Neuronal stem cell (in vitro differentiated cells): ENCODE measurements at places on chromosomes 1 and 21.

- no peak for DNase-seq
These were observed 38.2 kb upstream of the ZNF124 start for GRCh38 chr1:247210062-247210375.

- DNase-seq = no peak
These were observed 370.0 kb downstream of the HHAT start for GRCh38 chr1:210698661-210699060.

GRCh38 chr1:185634704-185635103 lies 99.5 kb upstream of the HMCN1 start:
- no peak for DNase-seq

GRCh38 chr1:228190182-228190581 lies 17.7 kb upstream of the OBSCN start:
- DNase-seq = no peak

DNA sequence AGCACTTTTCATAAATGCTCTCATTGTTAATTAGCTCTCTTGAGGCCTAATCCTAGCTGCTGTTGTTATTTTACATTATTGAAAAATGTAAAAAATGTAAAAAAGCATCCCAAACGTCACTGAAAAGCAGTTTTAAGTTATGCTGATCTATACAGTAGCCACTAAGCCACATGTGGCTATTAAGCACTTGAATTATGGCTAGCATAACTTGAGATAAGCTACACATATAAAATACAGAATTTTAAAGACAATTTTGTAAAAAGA lies 18.4 kb upstream of the DNASE2B start:
- DNase-seq = no peak

GRCh38 chr1:232335261-232335660 lies 294.7 kb downstream of the SIPA1L2 start:
- no peak for DNase-seq

DNA sequence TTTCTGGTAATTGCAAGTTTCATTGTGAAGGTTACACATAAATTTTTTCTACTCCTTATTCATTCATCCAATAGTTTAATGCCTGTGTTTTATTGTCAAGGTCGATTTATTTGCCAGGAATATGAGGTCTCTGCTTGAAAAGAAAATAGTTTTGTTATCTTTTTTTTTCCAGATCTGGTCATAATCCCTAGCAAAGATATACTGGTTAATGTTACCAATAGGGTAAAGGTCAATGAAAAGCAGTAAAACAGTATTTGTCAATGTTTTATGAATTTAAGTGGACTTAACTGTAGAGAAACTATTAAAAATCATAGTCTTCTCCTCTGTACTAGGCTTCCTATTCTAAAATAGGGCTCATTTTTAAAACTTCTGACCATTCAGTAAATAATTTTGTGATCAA lies 8.1 kb upstream of the FMO3 start:
- no peak for DNase-seq

DNA sequence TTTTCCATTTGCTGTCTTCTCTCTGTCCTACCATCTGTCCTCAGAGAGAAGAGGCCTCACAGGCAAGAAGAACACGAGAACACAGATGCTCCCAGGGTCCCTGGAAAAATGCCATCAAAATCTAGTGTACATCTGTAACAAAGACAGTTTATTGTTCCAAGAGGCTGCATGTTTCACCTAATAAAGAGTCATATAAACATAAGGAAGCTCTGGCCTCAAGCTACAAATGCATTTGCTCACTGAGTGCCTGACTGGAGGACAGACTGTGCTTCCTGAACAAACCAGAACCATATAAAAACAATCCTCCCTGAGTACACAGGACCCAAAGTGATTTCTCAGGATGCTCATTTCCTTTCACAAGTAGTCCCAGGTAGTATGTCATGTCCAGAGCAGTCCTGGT lies 76.3 kb upstream of the SLC44A3 start:
- DNase-seq = no peak

DNA sequence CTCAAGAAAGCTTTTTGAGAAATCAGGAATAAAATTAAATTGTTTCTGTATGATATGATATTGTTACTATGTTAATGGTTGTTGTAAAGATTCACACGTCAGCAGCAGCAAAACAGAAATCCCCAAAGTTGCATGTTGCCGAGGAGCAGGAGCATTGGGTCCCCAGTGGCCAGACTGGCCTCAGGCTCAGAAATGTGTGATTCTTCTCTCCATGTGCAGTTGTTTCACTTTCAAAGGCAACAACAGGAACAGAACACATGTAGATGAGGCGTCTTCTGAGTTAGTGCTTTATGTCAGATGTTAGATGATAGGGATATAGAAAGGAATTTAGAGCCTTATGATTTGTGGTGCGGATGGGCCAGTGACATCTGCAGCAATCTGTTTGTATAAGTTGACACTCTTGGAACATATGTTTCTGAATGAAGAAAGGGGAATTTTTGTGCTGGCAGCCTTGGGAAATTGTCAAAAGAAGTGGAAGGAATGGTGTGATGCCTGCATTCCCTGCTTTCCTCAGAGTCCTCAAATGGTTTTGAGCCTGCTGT lies 2.1 kb upstream of the TTLL7 start:
- no peak for DNase-seq

GRCh38 chr1:165898837-165899236 lies 71.4 kb downstream of the UCK2 start:
- DNase-seq = no peak

DNA sequence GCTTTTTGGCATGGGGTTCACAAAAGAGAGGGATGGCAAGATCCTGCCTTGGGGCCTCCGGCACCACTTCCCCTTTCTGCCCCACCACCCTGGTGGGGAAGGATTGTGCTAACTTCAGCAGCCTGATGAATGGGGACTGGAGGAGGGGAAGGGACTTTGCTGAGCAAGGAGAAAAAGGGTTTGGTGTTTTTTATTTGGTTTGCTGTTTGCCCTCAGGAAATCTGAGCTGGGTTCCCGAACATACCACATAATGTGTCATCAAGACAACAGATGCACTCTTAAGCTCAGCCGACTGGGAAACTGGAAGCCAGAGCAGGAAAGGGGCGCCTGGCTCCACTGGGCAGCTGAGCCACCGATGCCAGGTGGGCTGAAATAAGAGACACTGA lies 19.8 kb downstream of the OLFML2B start:
- DNase-seq = no peak

- no peak for DNase-seq
These were observed 64.6 kb downstream of the WNT9A start for GRCh38 chr1:227883073-227883520.

DNA sequence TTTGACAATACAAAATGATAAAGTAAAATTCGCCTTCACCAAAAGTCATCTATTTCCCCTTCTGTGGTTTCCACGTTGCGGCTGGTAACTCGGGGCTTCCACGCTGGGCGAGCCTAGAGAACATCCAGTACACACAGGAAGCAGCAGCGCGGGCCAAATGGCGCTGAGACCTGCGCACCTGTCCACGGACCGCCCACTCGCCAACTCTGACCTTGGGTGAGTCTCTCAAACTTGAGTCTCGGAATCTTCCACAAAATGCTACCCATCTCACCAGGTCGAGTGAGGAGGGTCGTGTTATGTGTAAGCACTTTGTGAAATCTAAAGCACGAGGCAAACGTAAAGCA lies 820 bp upstream of the TTF2 start:
- DNase-seq = no peak

DNA sequence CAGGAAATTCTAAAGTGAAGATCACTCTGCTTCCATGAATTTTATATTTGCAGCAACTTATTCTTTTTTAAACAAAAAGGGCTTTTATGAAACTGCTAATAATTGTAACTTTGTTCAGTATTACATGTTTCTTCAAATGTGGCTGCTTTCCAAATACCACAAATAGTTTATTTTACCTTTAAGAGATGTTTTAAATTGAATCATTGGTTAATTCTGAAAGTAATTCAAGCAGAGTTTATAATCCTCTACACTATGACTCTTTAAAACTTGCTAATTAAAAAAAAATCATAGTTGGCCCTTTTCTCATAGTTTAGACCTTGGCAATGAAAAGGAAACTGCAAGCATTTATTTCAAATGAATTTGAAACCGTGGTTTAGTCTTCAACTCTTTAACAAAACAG lies 59.6 kb downstream of the SDCCAG8 start:
- DNase-seq = no peak

GRCh38 chr1:84426376-84426775 lies 28.1 kb downstream of the DNASE2B start:
- no peak for DNase-seq

GRCh38 chr1:226366290-226366689 lies 41.6 kb downstream of the PARP1 start:
- DNase-seq = no peak

DNA sequence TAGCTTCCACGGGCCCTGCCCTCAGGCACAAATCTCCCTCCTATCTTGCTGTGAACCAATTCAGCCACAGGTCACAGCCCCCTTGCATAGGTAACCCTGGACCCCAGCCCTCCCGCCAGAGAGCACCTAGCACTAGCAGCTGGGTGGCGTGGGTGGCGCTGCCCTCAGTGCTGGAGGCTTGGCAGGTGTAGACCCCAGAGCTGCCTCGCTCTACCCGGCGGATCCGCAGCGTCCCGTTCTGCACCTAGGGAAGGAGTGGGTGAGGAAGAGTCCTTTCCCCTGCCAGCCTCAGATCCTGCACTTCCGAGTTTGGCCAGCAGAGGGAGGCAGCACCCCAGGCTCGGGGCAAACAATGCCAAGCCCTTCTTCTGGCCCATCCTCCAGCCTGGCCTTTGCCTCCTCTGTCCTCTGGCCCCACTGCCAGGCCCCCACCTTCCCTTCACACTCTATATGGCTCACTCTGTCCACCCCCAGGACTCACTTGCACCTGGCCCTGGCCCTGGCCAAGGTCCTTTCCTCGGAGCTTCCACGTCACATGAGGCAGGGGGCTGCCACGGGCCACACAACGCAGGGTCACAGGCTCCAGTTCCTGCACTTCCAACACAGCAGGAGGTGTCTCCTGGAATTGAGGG lies 9.0 kb downstream of the IGSF9 start:
- DNase-seq = peak; percentile 72

DNA sequence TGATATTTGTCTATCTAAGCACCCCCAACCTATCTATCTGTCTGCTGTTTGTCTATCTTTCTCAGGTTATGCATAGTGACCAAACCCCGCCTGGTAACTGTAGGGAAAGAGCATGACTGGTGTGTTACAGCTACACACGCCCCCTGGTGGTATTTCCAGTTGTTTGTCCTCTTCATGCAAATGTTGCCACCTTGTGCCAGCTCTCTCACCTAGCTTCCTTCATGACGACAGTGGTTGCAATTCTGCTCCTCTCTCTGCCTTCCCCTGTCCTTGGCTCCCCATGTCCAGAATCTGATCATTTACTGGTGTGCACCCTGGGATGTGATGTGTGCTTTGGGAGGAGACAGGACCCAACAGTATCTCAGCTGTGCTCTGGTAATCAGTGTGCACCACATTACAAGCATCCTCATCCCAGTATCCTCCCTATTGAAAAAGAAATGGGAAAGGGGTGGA lies 8.1 kb upstream of the INKA2 start:
- no peak for DNase-seq

- no peak for DNase-seq
These were observed 20.6 kb upstream of the ELOA start for GRCh38 chr1:23722652-23723051.

DNA sequence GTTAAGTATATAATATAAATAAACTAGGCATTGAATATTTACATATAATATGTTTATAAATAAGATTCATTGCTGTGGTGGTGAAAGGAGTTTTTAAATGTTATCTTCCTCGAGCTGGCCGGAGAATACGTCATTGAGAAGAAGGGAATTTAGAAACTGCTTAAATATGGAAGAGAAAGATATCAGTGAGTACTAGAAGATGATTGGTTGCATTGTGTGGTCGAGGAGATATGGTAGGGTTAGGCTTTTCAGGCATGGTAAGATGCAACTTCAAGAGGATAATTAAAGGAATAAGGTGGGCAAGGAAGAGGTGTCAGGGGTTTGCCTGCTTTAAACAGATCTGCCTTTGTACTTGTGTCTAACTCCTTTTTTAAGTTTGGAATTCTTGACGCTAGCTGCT lies 73.5 kb downstream of the RPS6KC1 start:
- no peak for DNase-seq

- DNase-seq = no peak
These were observed 14.5 kb upstream of the C4BPB start for GRCh38 chr1:207073906-207074820.

DNA sequence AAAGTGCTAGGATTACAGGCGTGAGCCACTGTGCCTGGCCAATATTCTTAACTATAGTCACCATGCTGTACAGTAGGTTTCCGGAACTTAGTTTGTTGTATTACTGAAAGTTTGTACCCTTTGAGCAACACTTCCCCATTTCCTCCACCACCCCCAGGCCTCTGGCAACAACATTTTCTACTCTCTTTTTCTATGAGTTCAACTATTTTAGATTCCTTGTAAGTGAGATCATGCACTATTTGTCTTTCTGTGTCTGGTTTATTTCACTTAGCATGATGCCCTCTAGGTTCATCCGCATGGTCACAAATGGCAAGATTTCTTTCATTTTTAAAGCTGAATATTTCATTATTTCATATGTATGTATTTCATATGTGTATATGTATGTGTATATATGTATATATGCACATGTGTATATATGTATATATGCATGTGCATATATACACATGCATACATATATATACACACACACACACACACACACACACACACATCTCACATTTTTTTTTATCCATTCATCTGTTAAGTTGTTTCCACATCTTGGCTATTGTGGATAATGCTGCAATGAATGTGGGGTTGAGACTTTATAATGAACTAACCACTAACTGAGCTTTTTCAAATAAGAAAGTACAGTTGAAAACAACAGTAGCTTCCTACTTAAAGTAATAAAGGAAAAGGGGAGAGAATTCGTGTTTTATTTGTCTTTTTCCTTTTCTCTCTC lies 256.8 kb upstream of the C1orf105 start:
- no peak for DNase-seq

DNA sequence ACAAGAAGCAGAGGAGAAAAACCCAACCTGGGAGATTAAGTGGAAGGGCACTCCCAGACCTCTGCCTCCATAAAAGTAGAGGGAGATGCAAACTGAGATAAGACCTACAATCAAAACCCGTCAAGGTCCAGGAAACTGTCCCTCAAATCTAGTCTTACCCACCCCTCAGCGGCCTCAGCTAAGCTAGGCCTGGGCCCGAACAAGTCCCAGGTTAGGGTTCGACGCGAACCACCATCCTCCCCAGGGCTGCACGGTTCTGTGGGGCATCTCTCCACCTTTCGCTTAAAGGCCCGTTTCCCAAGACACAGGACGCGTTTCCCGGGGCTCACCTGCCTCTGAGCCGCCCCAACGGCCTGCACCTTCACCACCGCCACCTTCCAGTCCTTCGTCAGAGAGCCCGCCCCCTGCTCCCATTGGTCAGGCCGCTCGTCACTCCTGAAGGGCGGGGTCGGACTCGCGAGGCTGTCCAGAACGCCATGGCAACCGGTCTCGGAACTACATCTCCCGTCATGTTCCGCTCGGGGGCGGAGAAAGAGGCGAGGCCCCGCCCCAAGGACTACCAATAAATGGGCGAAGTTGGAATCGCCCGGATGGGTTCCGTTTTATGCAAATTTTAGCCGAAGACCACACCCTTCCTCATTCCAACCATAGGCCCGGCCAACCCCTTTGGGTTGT lies at the start of gene CRYZL1:
Gene CRYZL1, minus strand, starts transcription at position 390 of the 675 bp plus-strand sequence. CDS start 10,190 bp downstream, outside the sequence.
- DNase-seq = peak; percentile 99

DNA sequence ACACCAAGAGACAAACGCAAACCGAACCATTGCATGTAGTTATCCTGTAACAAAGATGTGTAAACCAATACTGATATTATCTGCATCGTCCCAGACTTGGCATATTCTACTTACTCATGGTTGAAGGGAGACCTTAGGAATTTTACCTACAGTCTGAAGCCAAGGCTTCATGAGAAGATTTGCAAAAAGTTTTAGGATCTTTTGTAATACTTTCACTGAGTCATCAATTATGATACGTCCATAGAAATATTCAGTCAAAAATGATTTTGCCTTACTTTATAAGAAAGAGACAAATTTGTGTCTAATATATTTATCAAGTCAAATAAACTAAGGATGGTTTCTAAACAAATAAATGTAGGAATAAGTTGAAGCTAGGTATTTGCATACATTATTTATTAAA lies 1176.1 kb upstream of the ADGRL2 start:
- DNase-seq = no peak
